ENCODE measurements at places on chromosomes 1 and 21.
A peak's percentile ranks its signal among the peaks of the same experiment; 100 is the strongest.

GRCh38 chr1:238690415-238690814, 696.0 kb upstream of the CHRM3 start:
- DNase-seq, result no peak

GRCh38 chr1:19815801-19816736, 986 bp upstream of the RNF186 start:
- no peak for DNase-seq

DNA sequence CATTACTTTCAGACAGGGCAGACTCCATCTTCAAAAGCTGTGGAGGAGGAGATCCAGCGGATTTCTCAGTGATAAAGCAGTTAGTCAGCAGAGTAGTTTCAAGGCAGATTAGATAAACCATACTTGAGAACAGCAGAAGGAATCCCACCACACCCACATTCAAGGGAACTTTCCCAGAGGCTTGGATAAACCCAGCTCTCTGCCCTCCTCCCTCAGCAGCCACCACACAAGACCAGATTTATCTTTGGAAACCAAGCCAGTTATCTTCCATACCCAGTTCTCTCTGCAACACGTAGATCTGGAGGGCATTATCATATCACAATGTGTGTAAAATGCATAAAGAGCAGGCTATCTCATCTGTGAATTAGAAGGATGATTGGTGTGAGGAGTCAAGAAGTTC, 40.2 kb downstream of the GFI1 start:
- no peak for DNase-seq

DNA sequence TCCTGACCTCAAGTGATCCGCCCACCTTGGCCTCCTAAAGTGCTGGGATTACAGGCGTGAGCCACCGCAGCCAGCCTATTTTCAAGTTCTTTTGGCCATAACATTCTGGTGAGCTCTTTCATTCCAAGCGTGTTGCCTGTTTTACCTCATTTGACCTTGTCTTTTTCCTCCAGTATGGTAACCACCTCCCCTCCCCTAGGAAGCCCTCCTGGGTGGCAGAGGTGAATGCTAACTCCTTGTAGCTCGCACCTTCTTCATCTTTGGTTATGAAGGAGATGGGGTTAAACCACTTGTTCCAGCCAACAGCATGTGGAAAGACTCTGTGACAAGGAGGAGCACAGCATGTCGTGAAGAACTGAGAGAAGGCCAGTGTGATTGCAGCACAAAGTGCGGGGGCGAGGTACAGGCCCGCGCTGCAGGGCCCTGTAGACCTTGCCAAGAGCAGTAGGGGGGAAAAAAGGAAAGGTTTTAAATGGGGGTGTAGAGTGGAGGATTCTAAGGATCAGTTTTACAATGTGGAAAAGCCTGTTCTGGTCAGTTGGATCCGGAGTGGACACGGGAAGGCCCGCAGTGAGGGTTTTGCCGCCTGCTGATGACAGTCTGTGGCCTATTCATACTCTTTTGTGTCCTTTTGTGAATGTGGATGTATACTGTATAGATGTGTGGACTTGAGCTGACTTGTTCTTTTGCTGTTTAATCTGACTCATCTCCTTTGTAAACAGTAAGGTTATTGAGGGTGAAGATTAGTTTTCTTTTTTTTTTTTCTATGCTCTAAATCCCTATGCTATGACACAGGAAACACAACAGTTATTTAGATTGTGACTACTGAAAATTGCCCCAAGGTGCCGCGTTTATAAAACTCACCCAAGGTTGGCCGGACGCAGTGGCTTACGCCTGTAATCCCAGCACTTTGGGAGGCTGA, 7.5 kb upstream of the ZNF436 start:
- no peak for DNase-seq

DNA sequence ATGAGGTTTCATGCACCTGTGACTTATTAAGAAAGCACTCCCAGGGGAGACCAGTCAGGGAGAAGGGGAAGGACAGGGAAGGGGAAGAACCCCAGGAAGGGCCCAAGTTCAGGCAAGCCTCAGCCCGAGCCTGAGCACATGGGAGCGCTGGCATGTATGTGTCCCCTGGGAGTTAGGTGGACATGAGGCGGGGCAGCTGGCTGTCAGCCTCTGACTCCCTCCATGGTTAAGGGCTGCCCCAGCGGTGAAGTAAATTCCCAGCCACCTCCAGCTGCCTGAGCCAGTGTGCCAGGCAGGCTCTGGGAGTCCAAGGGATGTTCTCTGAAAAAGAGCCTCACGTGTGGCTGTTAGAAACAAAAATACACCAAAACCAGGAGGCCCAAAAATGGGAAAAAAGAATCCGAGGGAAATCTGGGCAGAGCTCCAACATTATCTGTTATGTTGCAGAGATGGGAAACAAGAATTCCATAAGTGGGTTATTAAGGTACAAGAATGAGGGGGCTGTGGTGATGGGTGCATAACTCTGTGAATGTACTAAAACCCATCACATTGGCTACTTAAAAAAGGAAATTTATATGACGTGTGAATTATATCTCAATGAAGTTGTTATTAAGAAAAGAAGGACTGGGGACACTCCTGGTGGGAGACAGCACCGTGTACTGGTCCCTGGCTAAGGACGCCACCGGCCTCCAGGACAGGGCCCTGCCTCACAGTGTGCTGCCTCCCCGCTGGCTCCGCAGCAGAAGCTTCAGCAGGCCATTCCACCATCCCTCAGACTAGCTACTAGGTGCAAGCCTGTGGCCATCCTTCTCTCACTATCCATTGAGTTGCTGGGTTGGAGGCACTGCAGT, 18.7 kb downstream of the DMRTB1 start:
- no peak for DNase-seq

DNA sequence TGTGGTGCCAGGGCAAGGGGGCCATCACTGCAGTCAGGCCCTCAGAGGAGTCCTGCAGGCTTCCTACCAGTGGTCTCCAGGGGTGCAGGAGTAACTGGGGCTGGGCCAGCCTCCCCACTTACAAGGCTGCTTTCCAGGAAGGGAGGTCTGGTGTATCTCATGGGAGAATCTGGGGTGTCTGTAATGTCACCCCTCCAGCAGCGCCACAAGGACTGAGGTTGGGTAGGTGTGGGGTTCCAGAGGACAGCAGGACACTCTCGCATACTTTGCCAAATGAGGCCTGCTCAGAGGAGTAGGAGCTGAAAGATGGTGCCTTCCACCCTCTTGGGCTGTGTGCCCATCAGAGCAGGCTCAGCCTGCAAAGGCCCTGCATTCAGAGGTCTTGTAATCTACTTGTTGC, 46.9 kb downstream of the TNNT2 start:
- DNase-seq, result no peak

GRCh38 chr1:7199077-7199779, 414.0 kb downstream of the CAMTA1 start:
- no peak for DNase-seq

DNA sequence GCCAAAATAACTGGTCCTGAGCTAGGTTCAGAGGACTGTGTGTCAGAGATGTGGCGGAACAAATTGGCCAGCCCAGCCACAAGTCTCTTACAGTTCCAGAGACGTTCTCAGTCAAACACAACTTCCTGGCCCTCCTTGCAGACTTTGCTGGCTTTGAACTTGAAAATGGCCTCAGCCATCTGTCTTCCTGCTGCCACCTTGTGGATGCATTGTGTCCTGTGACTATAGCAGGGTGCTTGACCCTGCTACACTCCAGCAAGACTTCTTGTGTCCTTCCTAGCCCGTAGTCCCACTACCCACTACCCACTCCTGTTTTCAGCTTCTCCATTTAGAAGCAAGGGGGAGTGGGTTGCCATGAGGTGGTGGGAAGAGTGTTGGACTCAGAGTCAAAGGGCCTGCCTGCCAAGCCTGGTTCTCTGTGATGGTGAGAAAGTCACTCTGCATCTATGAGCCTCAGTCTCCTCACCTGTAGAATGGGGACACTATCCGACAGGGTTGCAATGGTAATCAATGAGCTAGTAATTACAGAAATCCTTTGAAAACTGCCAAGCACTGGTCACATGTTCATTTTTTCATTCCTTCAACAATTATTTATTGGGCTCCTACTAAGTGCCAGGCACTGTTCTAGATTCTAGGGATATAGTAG, 109.9 kb downstream of the IGSF21 start:
- no peak for DNase-seq

DNA sequence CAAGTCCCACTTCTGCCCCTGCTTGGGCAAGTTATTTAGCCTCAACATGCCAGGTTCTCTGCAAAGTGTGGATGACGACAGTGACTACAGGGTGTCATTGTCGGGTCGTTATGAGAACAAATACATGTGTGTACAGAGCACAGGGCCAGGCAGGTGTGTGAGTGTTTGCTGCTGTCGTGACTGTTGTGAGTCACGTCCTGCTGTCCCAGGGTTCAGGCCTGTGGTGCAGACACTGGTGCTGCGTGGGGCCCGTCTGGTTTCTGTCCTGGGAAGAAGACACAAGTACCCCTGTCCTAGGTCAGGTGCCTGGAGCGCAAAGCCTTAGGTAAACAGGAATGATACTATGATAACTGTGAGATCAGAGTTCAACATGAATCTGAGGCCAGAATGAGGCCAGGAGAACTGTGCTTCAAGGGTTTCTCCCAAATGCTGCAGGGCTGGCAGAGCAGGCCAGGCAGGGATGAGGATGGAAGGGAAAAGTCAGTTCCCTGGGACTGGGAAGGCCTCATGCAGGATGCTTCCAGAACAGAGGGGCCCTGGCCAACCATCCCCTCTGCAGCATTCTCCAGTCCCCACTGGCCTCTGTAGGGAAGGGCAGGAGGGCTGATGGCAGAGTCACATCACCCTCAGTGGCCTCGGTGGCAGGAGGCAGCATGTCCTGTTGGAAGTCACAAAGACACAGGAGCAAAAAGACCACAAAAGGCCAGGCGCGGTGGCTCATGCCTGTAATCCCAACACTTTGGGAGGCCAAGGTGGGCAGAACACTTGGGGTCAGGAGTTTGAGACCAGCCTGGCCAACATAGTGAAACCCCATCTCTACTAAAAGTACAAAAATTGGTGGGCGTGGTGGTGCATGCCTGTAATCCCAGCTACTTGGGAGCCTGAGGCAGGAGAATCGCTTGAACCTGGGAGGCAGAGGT, 15.7 kb downstream of the GPR157 start:
- no peak for DNase-seq

GRCh38 chr1:6743189-6744101, 41.8 kb upstream of the CAMTA1 start:
- DNase-seq, result peak; percentile 80

GRCh38 chr1:208595236-208595635, 351.1 kb upstream of the PLXNA2 start:
- no peak for DNase-seq

DNA sequence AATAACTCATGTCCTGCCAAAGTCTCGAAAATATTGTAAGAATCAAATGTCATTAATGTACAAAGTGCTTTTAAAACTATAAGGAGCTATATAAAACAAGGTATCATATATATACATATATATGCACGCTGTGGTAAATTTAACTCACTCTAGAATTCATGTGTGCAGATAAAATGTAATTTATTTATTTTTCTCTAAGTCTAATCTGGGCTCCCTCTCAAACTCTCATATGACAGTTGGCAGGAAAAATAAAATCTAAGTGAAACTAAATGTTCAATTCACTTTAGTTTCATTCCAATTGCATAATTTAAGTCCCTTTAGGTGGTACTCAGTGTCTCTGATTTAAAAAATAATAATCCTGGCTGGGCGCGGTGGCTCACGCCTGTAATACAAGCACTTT, 372.0 kb upstream of the DAB1 start:
- no peak for DNase-seq

DNA sequence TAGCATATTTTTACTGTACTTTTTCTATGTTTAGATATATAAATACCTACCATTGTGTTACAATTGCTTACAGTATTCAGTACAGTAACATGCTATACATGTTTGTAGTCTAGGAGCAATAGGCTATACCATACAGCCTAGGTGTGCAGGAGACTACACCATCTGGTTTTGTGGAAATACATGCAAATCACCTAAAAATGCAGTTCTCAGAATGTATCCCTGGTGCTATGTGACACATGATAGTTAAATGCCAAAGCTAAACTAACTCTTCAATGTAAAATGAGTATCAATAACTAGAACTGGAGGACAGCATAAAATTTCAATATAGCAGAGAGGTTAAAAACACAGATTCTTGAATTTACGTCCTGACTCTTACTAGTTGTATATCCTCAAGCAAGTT, 14.8 kb downstream of the NUCKS1 start:
- no peak for DNase-seq

GRCh38 chr1:17890056-17890814, 135.1 kb downstream of the ACTL8 start:
- DNase-seq, result no peak

GRCh38 chr1:189269011-189269410, 1208.7 kb downstream of the BRINP3 start:
- DNase-seq, result no peak

DNA sequence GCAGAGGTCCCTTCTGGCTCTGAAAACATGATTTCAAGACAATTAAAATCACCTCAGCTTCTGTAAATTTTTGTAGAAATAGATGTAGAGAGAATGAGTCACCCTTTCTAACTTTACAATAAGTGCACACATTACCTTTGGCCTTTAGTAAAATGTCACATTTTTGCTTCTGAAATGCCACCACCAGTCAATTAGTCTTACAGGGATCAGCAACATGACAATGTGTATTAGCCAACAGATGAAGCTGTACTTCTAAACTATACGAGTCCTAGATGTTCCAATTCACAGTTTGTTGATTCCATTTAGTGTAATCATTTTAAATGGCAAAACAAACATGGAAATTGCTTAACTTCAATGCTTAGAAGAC, 23.1 kb downstream of the C21orf91 start:
- no peak for DNase-seq

DNA sequence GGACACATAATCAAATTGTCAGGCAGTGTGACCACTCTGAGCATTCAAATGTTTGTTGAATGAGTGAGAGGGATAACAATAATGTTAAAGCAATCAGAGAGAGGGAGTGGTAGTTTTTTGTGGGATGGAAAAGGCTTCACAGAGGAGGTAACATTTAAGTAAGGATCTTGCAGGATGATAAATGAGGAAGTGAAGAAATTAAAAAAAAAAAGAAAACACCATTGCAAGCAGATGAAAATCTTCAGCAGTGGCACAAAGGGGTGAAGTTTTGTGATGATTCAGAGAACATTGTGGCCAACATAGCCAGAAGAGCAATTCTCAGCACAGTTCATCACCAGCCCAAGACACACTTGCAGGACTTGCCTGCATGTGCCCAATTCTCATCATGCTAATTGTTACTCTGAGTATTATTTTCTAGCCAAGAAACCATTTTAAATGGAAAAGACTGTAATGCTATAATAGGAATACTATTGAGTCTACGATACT, 35.0 kb downstream of the OVGP1 start:
- DNase-seq, result no peak

- DNase-seq, result no peak
Observed at GRCh38 chr1:44380666-44381177, 24.3 kb upstream of the RNF220 start.

DNA sequence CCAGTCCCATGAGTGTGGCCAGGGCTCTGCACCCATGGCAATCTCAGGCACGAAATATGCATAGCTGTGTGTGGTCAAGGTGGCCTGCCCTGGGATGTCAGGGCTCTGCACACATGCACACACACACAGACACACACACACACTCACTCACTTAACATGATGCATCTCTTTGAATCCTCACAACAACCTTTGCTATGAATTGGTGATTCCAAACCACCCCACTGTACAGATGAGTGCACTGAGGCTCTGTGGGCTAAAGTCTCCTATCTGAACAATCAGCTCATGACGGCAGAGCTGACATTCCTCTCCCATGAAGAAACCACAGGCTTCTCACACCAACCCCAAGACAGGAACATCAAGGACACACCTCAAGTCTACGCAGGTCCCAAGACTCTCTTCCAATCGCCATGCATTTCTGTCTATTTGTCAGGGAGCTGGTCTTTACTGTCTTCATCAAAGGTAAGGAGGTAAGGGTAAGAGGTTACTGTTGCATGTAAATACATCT, 131.6 kb downstream of the ETS2 start:
- no peak for DNase-seq

- peak; percentile 23 for DNase-seq
Observed at GRCh38 chr21:43866260-43866629, 1.2 kb downstream of the AGPAT3 start.
